ENCODE measurements at places on chromosomes 12 and 14.

DNA sequence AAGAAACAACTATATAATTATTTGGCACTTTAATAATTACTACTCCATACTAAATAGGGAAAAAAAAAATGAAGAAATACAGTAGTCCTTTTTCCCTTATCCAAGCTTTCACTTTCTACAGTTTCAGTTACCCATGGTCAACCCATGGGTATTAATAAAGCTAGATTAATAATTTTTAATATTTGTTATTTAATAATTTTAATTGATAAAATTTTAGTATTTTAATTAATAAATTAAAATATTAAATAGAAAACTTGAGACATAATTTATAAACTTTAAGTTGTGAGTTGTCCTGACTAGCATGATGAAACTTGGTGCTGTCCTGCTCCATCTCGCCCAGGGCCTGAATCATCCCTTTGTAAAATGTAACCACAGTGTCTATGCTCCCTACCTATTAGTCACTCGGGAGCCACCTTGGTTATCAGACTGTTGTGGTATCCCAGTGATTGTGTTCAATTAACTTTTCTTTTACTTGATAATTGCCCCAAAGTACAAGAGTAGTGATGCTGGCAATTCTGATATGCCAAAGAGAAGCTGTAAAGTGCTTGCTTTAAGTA lies 71.8 kb downstream of the PAWR start:
- DNase-seq: no peak

DNA sequence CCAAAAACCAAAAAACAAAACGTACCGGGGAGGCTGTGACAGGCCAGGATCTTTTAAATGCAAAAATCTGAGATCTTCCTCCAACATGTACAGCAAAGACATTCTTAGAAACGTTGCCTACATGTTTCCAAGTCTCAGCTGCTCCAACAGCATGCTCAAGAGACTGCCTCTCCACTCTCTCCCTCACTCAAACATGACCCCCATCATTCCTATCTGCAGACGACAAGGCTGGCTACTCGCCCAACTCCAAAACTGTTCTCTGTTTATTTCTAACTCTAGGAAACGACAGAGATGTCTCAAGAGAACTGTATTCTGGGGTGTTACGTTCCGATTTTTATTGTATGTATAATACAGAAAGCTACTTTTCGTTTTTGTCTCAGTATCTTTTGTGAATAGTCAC lies 57.5 kb upstream of the TMCC3 start:
- DNase-seq: no peak

- no peak for DNase-seq
Observed at GRCh38 chr12:121648458-121649028, 20.9 kb downstream of the MORN3 start.

DNA sequence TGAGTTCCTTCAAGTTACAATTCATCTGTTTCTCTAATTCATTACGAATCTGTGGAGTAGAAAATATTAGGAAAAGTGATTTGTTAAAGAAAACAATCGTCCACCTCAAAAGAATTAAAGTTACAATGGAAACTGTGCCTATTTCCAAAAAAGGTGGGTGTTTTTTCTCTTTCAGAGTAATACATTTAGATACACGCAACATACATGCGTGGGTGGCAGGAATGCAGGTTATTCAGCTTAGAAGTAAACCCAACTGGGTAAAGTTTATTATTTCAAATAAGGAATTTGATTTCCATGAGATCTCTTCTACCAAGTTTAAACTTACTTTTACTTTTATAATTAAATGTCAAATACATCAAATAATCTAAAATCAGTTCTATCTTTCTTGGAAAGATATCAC lies 52.2 kb downstream of the SSH1 start:
- no peak for DNase-seq

GRCh38 chr14:104247336-104248202 lies 109.2 kb downstream of the KIF26A start:
- no peak for DNase-seq

Measured in suppressor macrophage (primary cell).